ENCODE measurements at places on chromosomes 5 and 9.

DNA sequence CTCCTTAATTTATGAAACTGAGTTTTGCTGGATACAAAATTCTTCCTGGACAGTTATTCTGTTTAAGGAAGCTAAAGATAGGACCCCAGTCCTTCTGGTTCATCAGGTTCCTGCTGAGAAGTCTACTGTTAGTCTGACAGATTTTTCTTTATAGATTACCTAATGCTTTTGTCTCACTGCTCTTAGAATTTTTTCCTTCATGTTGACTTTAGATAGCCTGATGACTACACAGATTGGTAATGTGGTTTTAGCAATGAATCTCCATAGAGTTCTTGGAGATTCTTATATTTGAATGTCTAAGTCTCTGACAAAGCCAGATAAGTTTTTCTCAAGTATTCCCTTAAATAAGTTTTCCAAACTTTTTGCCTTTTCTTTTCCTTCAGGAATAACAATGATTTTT, 419.7 kb downstream of the CDH10 start:
- DNase-seq, result no peak

GRCh38 chr5:645421-645820, 33.3 kb downstream of the CEP72 start:
- no peak for DNase-seq

DNA sequence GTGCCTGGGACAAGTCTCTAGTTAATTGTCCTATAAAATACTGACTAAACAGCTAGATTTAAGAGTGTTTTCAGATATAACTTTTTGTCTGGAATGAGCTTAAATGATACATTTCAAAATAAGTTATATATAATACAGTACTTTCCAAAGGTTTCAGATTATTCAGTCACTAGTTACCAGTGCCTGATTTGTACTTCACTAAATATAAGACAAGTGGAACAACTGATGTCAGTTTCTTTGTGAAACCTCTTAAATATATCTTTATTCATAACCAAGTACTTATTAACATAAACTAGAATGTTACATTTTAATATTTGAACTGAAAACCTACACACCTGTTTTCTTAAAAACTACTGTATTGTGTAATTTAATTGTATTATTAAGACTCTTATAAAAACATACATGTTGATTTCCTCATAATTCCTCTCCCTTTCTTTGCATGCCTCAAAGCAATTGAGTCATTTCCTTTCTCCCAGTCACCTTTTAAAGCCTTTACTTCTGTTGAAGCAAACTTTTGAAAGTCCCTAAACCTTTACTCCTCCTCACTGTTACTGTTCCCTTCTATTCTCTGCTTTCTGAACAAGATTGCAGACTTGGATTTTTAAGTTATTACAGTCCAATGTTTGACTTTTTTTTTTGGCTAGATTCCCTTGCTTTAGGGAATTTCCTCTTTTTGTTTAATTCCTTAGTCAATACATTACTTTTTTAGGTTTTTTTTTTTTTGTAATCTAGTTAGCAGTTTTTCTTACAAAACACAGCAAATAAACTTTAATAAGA, 8.7 kb upstream of the SEMA6A start:
- no peak for DNase-seq

GRCh38 chr9:26975728-26976707, 19.8 kb downstream of the IFT74 start:
- DNase-seq, result no peak

DNA sequence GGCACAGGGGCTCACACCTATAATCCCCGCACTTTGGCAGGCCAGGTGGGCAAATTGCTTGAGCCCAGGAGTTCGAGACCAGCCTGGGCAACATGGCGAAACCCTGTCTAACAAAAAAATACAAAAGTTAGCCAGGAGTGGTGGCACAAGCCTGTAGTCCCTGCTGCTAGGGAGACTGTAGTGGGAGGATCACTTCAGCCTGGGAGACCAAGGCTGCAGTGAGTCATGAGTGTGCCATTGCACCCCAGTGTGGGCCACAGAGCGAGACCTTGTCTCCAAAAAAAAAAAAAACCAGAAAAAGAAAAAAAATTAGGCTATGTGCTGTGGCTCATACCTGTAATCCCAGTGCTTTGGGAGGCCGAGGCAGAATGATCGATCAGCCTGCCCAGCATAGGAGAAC, 58.5 kb upstream of the EIF4EBP3 start:
- DNase-seq, result no peak

GRCh38 chr5:14063138-14063537, 80.0 kb upstream of the TRIO start:
- no peak for DNase-seq

GRCh38 chr5:167819406-167819805, 472.0 kb upstream of the WWC1 start:
- no peak for DNase-seq

GRCh38 chr9:127159949-127160610, 37.6 kb upstream of the ANGPTL2 start:
- DNase-seq, result no peak

DNA sequence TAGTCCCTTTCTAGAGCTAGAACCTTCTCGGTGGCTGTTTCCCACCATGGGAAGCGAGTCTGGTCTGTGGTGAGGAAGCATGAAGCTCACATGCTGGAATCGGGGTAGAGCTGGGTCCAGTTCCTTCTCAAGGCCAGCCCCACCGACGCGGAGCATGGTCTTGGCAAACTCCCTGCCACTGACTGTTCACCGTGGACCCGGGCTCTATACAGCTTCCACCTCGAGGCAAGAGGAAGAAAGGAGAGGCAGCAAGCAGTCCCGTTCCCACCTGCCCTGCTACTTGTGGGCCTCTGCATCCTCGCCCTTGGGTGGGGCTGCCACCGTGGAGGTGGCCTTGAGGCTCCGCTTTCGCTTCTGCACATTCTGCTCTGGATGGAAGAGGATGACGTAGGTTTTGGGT, 13.7 kb downstream of the GRM6 start:
- DNase-seq, result no peak

GRCh38 chr5:133942614-133943474, 25.6 kb downstream of the C5orf15 start:
- DNase-seq, result no peak

GRCh38 chr9:85617141-85617670, 124.5 kb downstream of the AGTPBP1 start:
- no peak for DNase-seq

- DNase-seq, result no peak
These were observed 24.6 kb upstream of the JADE2 start for GRCh38 chr5:134500699-134501430.

DNA sequence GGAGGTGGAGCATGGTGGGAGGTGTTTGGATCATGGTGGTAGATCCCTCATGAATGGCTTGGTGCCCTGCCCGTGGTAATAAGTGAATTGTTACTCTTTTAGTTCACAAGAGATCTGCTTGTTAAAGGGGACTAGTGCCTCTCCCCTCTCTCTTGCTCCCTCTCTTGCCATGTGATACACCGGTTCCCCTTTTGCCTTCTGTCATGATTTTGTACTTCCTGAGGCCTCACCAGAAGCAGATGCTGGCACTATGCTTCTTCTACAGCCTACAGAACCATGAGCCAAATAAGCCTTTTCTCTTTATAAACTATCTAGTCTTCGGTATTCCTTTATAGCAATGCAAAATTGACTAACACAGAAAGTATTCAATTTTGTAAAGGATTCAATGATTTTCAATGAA, 817.1 kb downstream of the TLR4 start:
- no peak for DNase-seq

GRCh38 chr9:121556580-121556979, 56.9 kb upstream of the GGTA1 start:
- DNase-seq, result no peak

DNA sequence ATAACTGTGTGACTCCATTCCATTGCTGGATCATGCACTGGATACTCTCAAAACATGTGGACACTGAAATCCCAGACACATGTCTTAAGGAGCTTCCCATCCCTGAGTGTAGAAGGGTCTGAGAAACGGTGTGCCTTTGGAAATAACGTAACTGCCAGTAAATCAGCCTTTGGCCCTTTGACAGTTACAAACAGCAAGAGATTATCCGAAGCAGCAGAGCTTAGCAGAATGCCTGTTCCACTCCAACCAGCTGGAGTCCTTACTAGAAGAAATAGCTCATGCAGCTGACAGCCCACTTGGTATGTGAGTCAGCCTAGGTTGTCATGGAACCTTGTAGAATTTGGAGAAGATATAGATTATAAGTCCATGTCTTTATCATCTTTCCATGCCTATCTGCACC, 7.0 kb downstream of the TMEM252 start:
- DNase-seq, result no peak

- DNase-seq, result no peak
These were observed 29.0 kb downstream of the TXNDC8 start for GRCh38 chr9:110308633-110309038.

DNA sequence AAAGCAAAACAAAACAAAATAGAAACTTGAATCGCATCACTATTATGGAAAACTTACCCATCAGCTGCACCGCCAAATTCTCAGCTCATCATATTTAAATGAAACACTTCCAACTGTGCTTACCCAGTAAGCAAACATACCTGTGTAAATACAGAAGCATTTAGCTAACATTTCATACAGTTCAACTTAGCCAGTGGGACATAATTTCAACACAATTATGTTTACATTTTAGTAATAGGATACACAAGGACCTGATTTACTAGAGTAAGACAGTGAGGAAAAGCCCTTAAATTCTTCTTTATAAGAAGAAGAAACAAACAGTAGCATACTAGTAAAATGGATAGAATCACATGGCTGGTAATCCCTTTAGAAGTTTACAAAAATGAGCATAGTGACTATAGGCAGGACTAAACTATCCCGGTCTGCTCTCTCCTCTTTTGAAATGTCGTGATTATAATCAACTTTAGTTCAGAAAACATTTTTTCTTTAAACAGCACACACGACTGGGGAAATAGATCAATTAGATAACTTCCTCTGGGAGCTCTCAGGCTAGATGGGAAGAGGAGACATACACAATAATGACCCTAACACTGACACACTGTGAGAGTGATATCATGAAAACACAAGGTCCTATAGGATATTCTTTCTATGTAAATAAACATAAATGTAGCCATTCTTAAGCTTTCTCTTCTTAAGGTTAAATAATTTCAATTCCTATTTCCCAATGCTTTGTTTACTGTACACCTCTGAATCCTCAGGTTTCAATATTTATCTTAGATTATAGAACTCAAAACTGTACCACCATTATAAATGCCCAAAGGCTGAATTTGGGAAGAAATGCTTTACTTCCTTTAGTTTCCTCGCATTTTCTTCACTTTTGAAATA, 15.9 kb upstream of the CDC20B start:
- DNase-seq, result no peak

- no peak for DNase-seq
These were observed 35.3 kb upstream of the JMY start for GRCh38 chr5:79200573-79201183.

GRCh38 chr5:170468633-170469285, 35.1 kb upstream of the KCNIP1 start:
- no peak for DNase-seq

GRCh38 chr9:123629531-123629930, 273.5 kb downstream of the CRB2 start:
- no peak for DNase-seq

DNA sequence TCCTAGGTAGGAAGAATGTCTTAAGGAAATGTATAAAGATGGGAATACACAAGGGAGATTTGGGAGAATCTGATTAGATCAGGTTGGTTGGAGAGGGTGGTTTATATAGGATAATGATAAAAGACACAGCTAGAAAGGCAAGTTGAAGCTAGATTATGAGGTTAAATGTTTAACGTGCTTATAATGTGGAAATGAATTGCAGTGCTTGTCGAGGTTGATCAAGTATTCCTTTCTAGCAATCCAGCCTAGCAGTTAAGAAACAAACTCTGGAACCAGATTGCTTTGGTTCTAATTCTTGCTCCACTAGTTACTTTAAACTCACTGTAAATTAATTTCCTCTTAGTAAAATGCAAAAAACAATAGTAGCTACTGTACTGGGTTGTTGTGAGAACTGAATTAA, 76.5 kb downstream of the NIPBL start:
- no peak for DNase-seq

- no peak for DNase-seq
These were observed 33.8 kb upstream of the TXNDC8 start for GRCh38 chr9:110371411-110372007.

- no peak for DNase-seq
These were observed 27.0 kb downstream of the SKP1 start for GRCh38 chr5:134149571-134150303.

DNA sequence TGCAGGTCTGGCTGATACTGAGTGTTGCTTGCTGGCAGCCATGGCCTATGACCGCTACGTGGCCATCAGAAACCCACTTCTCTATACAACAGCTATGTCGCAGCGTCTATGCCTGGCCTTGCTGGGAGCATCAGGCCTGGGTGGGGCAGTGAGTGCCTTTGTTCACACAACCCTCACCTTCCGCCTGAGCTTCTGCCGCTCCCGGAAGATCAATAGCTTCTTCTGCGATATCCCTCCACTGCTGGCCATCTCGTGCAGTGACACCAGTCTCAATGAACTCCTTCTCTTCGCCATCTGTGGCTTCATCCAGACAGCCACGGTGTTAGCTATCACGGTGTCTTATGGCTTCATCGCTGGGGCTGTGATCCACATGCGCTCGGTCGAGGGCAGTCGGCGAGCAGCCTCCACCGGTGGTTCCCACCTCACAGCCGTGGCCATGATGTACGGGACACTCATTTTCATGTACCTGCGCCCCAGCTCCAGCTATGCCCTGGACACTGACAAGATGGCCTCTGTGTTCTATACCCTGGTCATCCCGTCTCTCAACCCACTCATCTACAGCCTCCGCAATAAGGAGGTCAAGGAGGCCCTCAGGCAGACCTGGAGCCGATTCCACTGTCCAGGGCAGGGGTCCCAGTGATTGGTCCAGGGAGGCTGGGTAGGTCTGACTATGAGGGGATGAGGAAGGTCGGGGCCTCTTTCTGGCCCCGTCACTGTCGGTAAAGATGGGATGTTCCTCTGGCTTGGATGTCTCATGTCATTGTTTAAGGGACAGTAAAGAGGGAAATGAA, 718 bp downstream of the OR5C1 start:
- no peak for DNase-seq

DNA sequence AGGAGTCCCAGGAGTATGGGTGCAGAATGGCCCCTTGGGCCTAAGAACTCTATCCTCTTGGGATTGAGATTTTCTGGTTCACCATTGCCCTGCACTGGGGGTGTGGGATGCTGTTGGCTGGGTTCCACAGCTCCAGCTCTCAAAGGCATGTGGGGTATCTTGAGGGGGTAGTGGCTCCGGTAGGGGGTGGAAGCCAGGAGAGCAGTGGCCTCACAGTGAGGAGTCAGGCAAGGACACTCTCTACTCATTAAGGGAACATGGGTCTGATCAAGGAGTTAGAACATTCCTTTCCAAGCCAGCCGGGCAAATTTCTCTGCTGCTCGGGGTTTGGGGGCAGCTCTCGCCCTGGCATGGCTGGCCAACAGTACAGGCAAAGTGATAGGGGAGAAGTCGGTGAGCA, 33.0 kb downstream of the LARP1 start:
- DNase-seq, result no peak

- DNase-seq, result no peak
These were observed 172.6 kb upstream of the PTGER4 start for GRCh38 chr5:40507095-40507494.

DNA sequence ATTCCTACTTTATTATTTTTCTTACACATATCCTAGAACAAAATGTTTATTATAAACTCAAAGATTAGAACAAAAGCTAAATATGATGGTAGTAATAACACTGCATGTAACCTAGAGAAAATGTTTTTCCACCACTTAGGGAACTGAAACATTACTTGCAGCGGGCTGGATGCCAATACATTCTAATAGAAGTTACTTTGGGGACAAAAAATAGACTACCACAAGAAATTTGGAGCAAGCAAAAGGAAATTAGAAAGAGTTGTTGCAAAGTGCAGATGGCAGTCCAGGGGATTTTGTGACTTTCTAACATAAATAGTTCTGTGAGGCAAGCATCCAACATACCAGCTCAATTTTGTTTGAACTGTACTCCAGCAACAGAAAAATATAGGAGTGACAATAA, 255.3 kb upstream of the GRIN3A start:
- DNase-seq, result no peak

GRCh38 chr9:98944057-98944733, 488 bp downstream of the COL15A1 start:
- DNase-seq, result no peak
